ENCODE measurements at places on chromosomes 7 and 10.

- no peak for DNase-seq
Observed at GRCh38 chr10:18650404-18650997, 886 bp downstream of the NSUN6 start.

- DNase-seq = no peak
Observed at GRCh38 chr7:260441-261281, 29.3 kb upstream of the FOXL3 start.

- DNase-seq = no peak
Observed at GRCh38 chr10:102413806-102414561, 4.6 kb downstream of the PSD start.

DNA sequence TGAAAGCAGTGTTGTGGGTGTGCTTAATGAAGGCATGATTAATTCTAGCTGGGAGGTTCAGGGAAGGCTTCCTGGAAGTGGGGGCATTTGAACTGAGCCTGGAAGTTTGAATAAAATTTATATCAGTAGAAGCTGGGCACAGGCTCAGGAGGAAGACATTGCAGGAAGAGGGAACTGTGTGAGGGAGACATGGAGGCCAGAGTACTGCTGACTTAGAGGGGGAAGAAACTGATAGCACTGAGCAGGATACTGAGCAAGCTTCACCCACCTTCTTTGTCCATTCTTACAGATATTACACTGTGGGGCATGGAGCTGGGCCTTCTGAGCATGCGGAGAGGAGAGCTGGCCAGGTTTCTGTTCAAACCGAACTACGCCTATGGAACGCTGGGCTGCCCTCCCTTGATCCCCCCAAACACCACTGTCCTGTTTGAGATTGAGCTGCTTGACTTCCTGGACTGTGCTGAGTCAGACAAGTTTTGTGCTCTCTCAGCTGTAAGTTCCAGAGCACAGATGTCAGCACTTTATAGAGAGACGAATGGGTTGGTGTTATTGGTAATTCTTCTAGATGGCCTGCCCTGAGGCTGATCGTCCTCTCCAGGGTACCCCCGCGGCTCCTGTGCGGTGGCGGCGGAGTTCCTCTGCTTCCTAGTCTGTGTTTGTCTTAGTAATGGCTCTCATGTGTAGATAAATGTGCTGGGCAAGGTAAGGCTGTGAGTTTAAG, 2.1 kb downstream of the FKBP6 start:
- DNase-seq = no peak

DNA sequence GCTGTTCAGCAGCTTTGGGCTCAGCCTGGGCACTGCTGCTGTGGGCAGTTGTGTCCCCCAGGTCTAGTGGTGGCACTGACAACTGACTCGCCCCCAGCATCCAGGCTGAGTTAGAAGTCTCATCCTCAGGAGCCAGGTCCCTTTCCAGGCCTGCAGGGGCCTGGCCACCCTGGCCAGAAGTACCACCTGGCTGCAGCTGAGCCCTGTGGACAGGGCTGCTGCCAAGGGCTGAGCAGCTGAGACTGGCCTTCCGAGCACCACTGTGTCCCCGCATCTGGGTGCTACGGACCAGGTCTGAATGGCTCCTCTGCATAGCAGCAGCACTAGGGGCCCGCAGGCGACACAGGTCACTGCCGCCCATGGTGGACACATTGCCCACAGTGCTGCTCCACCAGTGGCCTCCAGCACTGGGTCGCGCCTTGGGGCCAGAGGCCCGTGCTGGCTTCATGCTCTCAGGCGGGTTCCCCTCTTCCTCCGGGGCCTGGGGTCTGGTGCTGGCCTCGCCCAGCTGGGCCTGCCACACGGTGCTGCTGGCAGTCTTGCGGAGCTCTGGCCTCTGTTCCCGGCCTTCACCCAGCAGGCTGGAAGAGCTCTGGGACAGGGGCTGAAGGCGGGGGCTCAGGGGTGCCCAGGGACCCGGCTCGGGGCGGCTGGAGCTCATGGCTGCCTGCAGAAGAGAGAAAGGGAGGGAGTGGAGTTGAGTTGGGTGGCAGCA, 6.2 kb downstream of the GPRIN2 start:
- no peak for DNase-seq

GRCh38 chr10:3902809-3903410, 117.9 kb upstream of the KLF6 start:
- no peak for DNase-seq

DNA sequence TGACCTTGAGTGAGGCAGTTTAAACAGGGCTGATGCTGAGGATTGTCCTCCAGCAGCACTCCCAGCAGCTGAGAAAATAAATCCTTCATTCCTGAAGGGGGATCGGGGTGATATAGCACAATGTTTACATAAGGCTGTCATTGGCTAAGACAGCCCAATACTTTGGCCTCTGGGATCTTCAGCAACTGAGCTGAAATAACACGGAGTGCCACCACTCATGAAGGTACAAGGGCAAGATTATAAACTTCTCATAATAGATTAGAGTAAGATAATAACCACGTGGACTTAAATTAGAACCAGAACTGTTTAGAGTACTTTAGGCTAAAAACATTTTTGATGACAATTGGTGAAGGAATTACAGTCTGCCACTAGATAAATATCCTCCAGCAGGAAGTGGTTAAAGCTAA, 70.0 kb upstream of the PAPSS2 start:
- no peak for DNase-seq

DNA sequence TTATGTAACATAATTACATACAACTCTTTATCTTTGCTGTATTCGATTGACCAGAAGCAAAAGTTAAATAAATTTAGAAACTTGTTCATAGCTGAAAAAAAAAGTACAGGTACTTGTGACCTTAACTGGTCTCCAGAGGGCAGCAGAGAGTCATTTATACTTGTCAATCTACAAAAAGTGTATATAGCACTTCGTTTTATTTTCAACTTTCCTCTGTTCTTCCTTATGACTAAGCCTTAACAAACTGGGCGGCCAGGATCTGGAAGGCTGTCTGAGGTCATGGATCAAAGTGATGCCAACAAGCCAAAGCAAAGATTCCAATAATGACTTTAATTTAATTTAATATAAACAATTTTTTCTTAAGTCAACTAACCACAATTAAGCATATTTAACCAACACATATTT, 29.8 kb downstream of the C10orf67 start:
- DNase-seq = no peak

- DNase-seq = peak; percentile 55
Observed at GRCh38 chr10:110356628-110357245, 52.0 kb upstream of the SMNDC1 start.

GRCh38 chr7:155483245-155483644, 25.3 kb downstream of the EN2 start:
- no peak for DNase-seq

DNA sequence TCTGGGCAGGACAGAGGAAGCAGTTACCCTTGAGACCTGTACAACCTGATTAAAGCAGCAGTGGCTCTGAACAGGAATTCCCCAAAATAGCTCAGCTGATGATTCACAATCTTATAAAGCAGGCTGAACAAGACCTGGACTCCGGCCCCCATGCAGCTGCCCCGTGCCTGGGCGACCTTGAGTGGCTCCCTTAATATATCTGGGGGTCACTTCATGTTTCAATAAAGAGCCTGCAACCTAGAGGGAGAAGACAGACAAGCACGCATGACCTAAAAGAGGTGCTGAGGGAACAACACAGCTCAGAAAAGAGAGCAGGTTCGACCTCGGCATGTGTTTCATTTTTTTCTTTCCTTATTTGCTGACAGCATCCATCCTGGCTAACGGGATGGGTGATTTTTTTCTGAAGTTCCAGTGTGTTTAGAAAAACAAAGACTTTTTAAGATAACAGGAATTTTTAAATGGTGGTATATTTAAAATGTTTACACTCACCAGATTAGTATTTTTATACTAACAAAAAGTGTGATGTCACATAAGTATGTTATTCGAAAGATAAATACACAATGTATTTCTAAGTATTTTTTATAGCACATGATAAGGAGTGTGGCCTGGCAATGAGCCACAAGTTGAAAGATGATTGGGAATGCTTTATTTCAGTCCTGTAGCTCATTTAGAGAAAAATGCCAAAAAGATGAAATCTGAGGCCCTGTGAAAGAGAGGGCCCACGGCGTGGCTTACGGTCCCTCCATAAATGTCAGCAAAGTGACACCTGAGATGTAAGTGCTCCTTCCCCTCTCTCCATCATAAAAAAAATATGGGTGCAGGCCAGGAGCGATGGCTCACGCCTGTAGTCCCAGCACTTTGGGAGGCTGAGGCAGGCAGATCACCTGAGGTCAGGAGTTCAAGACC, 161.3 kb downstream of the SLIT1 start:
- DNase-seq = no peak

GRCh38 chr7:103735377-103735776, 254.1 kb downstream of the RELN start:
- no peak for DNase-seq

DNA sequence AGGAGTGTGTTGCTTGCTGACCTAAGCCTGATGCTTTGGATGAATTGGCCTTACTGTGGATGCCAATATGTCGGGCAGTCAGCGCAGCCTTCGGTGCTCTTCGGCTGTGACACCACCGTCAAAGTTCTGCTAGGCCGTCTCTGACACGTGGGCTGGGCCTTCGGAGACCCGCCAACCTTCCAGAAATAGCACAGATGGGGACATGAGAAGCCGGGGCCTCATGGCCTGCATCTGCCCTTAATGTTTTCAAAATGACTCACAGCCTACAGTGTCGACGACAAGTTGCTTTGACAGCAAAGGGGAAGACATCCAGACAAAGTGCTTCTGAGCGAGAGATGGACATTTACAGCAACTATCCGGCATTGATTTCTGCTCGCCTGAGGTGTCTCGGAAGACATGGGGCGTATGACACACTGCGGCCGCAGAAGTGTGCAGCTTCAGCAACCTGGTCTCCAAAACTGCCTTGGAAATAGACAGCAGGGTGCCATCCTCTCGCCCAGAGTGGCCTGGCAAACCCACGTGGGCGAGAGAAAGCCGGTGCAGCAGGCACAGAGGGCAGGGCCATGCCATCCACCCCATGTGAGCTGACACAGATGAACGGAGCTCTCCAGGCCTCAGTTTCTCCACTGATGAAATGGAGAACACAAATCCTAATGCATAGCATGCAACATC, 94.0 kb upstream of the PPP2R2D start:
- no peak for DNase-seq

- DNase-seq = no peak
Observed at GRCh38 chr10:42640610-42641229, 2.4 kb upstream of the ZNF33B start.

GRCh38 chr10:94545391-94546048, at the start of gene HELLS:
Gene HELLS (plus strand): TSS chr10:94545788. CDS start chr10:94545922, 134 bp downstream.
- peak; percentile 64 for DNase-seq

DNA sequence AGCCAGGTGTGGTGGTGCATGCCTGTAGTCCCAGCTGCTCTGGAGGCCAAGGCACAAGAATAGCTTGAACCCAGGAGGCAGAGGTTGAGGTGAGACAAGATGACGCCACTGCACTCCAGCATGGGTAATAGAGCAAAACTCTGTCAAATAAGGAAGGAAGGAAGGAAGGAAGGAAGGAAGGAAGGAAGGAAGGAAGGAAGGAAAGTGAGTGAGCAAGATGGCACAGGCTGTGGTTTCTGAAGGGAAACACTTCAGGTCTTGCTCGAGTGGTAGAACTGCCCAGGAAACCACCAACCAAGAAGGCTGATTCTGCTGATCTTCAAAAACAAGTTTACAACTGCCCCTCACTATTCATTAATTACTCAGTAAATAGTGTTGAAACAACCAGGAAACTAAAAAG, 45.2 kb downstream of the EZH2 start:
- no peak for DNase-seq

DNA sequence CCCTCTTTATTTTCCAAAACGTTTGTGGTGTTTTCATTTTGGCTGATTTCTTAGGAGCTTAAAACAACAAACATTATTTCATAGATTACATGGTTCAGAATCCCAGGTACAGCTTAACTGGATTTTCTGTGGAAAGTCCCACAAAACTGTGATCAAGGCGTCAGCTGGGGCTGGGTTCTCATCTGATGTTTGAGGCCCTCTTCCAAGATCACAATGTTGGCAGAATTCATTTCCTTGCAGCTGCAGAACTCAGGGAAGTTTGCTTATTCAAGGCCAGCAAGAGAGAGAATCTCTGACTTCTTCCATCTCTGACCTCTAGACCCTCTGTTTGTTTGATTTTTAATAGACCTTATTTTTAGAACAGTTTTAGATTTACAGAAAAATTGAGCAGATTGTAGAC, 108.4 kb upstream of the AGK start:
- DNase-seq = no peak

GRCh38 chr7:15648461-15648961, 38.0 kb downstream of the MEOX2 start:
- no peak for DNase-seq

GRCh38 chr7:106772655-106773108, 92.4 kb upstream of the PIK3CG start:
- no peak for DNase-seq

GRCh38 chr10:103696411-103697145, 158.8 kb downstream of the SH3PXD2A start:
- peak; percentile 73 for DNase-seq

GRCh38 chr10:101559596-101560297, 28.3 kb downstream of the POLL start:
- DNase-seq = no peak

DNA sequence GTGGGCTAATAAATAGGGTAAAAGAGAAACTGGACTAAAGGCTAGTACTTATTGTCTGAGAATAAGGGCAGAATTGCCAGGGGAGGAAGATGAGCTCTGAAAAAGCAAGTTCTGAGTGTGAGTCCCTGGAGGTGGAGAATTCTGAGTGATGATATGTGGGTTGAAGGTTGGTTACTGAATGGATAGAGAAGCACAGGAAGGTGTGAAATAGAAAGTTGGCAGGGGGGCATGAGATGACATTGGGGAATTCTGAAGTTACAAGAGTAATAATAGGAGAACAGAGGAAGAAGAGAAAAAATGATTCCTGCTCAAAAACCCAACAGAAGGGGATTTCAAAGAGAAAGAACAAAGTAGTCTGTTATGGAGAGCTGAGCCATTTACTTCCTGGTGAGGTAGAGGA, 76.9 kb downstream of the PRKCQ start:
- DNase-seq = no peak

DNA sequence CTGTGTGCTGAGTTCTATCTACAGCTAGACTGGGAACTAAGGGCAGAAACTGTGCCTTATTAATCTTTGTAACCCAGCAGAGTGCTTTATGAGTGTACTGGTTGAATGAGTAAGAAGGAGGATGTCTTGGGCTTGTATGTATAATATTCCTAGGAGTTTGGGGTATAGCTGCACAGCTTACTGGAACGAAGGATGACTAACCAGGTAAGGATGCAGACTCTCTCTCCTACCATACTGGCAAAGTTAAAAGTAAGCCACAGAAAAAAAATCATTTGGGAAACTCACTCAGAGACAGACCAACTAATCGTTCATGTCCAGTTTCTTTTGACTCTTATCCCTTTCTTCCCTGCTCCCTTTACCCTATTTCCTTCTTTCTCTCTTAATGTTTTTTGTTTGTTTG, 1.4 kb upstream of the DHTKD1 start:
- DNase-seq = no peak

DNA sequence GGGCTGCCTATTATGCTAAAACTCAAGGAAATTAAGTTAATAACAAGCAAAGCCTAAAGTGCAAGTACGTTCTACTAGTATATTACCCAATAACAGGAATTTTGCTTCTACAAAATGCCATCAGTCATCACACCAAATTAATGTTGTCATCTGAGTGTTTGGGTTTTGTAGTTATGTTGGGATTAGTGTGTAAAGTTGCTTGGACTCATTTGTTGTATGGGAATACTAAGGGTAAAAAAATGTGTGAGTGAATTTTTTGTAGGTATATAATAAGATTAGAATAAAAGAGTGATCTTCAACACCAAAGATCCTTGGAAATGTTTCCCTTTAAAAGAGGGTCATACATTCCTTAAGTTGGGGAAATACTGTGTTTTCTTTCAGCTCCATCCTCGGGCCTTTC, 38.6 kb downstream of the NRP1 start:
- no peak for DNase-seq

Data from activated CD4-positive, alpha-beta T cell treated with anti-CD3 and anti-CD28 coated beads for 24 hours (primary cell).